ENCODE measurements at places on chromosomes 13 and 19. TPM values are rescaled to one million over a fixed set of nuclear protein-coding genes. Genes with fewer than 3 reads are reported as not detected.

The EMC10 gene
- total RNA-seq = 30.8 TPM

The SLC10A2 gene
- not detected for total RNA-seq

The ANKRD24 gene
- total RNA-seq = not detected

The SMIM24 gene
- total RNA-seq = 4.0 TPM

The CRX gene
- not detected for total RNA-seq

The PLA2G4C gene
- total RNA-seq = 6.8 TPM

The C1QTNF9B gene
- total RNA-seq = not detected

Measured in stomach (tissue), 19 donors.